ENCODE measurements at places on chromosomes 3 and 15.

DNA sequence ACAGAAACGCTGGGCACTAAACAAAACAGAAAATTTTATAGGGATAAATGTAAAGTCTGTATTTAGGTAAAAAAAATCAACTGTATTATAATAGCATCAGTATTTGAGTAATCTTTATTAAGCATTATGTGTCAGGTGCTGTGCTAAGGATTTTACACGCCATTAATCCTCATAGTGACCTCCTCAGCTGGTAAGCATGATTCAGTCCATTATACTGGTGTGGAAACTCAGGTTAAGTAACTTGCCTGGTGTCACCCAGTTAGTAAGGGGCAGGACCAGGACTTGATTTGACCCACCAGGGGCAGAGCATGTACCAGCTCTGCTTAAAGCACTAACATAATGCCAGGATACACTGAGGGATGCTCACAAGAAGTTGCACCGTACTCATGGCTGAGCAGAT is 4.8 kb downstream of the MYO5C start:
- DNase-seq: no peak

- DNase-seq: no peak
Measured at GRCh38 chr3:59566481-59566975, 516.7 kb upstream of the CFAP20DC start.

DNA sequence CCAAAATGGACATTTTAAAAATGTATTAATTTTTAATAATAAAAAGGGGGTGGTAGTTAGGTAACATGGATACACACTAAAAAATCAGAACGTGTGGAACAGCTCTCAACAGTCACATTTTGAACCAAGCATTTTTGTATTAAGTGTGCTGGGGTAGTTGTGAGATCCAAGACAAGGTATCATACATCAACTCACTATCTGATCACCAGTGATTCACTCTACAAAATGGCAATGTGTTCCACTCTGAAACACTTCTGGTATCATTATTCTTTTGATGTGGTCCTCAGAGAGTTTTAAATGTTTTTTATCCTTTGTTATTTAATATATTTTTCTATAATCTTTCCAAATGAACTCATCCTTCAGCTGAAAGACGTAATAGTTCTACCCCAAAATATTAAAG is 5.4 kb downstream of the HACL1 start:
- no peak for DNase-seq

GRCh38 chr3:148735597-148735996 is 37.9 kb downstream of the AGTR1 start:
- DNase-seq: peak; percentile 96

GRCh38 chr15:85124173-85124572 is 142.5 kb downstream of the PDE8A start:
- no peak for DNase-seq

DNA sequence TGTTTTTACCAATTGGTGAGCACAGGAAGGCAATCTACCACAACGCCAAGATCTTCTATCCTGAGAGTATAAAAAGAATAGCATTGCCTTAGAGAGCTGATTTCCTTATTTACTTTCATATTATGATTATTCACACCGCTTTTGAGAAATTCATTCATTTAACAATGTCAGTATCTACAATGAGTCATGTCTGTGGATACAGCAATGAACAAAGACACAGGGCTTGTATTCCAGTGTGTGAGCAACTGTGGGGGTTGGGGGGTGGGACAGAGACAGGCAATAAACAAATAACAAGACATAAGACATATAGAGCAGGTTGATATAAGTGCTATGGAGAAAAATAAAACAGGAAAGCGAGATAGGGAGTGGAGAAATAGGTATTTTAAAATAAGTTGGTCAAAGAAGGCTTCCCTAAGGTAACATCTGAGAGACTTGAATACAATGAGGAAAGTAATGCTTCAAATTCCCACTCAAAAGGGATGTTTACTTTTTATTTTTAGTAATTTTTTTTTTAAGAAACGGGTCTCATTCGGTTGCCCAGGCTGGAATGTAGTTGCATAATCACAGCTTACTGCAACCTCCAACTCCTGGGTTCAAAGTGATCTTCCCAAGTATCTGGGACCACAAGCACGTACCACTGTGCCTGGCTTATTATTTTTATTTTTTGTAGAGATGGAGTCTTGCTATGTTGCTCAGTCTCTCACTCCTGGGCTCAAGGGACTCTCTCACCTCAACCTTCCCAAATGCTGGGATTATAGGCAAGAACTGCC is 45.7 kb downstream of the PGBD4 start:
- no peak for DNase-seq

DNA sequence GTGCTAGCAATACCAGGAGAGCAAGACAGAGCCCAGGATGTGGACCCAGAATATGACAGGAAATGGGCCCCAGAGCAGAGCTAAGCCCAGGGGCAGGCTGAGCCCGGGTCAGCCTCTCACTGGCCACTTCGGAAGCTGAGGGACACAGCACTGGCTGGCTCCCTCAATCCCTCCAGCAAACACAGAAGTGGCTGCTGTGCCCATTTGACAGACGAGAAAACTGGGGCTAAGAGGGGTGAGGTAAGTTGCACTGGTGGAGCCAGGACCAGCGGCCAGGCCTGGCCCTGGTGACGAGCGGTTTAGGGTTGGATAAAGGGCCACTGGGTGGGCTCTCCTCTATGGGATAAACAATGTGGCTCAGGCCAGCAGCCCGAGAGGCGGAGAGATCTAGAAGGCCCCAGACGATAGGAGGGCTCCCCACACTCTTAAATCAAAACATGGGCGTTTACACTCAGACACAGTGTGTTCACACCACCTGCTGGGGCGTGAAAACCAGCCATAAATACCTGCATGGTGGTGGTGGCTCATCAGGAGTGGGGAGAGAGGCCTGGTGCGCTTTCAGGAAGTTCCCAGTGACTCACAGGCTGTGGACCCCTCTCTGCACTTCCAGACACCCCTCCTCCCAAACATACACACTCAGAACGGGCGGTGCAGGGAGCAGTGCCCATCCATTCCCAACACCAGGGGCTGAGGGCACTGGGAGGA is 12.0 kb upstream of the LINGO1 start:
- DNase-seq: no peak

- no peak for DNase-seq
Measured at GRCh38 chr3:119747357-119747756, 34.5 kb upstream of the NR1I2 start.

GRCh38 chr3:39142067-39142466 is 11.3 kb downstream of the CSRNP1 start:
- DNase-seq: no peak

- DNase-seq: no peak
Measured at GRCh38 chr3:86782286-86782685, 208.7 kb downstream of the VGLL3 start.

GRCh38 chr3:4460334-4460733 is 6.7 kb downstream of the SUMF1 start:
- no peak for DNase-seq

DNA sequence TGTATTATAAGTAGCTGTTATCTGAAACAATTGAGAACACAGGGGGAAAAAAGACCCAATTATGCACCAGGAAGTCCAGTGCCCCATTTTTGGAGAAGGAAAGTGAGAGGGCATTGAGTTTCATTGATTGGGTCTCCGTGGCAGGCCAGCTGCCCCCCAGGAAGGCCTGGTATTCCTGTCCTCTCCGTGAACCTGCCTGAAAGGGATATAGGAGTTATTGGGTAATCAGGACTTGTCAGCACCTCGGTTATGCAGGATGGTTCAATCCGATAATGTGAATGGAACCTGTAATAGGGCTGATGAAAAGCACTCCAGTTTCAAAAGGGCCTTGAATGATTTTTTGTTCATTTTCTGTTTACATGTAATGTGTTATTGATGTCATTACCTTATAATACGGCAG is 122.0 kb upstream of the RARB start:
- no peak for DNase-seq

DNA sequence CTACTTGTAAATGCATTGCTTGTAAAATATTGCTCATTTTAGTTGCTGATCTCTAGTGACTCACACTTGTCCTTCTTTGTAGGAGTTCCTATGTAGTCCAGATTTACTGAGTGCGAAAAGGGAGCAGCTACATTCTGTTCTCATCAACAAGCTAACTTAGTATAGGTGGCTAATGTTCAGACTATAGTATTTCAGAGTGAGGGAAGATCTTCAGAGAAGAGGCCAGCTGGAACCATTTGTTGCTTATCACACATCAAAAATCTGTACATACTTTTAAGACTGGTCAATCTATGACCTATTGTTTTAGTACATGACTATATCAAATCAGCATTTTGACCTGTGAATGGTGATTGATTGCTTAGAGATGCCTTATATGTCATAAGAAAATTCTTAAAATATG is 71.3 kb upstream of the THSD4 start:
- no peak for DNase-seq

GRCh38 chr3:157763644-157764043 is 260.4 kb upstream of the VEPH1 start:
- no peak for DNase-seq

DNA sequence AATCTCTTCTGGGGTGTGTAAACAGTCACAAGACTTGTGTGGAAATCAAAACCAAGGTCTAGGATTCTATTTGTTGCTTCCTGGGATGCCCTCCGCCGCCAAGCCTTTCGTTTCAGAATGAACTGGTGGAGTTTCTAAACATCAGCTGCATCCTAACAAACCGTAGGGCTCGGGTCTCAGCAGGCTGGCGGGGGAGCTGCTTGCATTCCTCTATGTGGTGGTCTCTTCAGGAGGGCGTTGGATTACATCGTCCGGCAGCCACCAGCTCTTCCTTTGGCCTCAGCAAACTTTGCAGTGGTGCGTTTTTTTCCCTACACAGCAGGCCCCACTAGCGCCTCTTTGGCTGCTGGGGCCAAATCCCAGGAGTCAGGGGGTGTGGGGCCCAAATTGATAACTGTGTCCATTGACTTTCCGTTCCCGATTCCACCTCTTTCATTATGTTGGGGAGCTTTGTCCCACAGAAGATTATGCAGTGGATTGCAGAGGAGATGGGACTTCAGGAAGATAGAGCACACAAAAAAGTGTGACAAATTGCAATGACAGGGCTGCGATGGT is 390.0 kb upstream of the NR2F2 start:
- no peak for DNase-seq

- DNase-seq: no peak
Measured at GRCh38 chr3:3714572-3714971, 84.7 kb upstream of the LRRN1 start.

GRCh38 chr15:63088533-63089245 is 33.0 kb upstream of the LACTB start:
- DNase-seq: no peak

DNA sequence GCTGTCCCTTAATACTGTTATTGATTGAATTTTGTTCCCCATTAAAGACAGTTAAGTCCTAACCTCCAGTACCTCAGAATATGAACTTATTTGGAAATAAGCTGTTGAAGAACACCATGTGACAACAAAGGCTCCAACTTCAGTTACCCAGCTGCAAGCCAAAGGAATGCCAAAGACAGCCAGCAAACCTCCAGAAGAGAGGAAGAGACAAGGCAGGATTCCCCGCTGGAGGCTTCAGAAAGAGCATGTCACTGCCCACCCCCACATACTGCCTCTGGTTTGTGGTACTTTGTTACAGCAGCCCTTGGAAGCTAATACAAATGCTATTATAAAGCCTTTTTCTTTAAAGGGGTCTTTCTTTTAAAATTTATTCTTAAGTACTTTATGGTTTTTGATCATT is 18.4 kb upstream of the NEK10 start:
- no peak for DNase-seq

DNA sequence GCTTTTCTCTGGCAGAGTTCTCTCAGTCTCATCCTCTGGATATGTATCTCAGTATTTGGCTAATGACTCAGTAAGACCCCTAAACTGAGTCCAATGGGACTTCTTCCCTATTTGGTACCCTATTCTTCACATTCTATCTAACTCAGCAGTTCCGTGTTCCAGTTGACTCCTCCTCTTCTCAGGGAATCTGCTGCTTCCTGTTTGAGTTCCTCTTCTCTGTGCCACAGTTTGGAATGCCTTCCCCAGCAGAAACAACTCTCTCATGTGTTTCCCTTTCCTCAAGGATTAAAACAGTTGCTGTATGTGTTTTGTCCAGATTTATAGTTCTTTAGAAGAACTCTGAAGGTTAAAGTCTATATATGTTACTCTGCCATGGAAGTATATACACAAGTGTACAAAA is 344.0 kb upstream of the RARB start:
- DNase-seq: no peak

GRCh38 chr3:37935756-37936666 is 54.6 kb upstream of the VILL start:
- no peak for DNase-seq

DNA sequence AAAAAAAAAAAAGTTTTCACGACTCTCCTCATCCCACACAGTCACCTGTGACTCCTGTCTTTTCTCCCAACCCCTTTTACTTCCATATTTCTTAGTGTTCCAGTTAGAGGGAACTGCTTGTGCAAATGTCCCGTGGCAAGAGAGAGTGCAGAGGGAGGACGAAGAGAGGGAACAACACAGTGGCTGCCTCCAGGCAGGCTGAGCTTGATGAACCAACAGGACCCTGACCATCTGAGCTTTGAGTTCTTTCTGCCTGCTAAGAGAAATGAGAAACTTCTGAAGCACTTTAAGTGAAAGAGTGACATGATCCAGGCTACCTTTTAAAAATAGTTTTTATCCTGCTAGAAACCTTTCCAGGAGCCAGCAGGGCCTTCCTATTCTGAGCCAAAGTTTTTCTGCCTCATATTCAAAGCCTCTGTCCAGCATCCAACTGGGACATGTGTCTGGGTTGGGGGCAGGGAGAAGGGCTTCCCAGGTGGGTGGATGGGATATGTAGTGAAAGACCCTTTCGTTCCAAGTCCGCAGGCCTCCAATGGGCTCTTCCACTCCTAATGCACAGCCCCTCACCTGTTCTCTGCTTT is 239.9 kb downstream of the OPA1 start:
- no peak for DNase-seq

- DNase-seq: no peak
Measured at GRCh38 chr15:33419701-33420100, 108.9 kb downstream of the RYR3 start.

DNA sequence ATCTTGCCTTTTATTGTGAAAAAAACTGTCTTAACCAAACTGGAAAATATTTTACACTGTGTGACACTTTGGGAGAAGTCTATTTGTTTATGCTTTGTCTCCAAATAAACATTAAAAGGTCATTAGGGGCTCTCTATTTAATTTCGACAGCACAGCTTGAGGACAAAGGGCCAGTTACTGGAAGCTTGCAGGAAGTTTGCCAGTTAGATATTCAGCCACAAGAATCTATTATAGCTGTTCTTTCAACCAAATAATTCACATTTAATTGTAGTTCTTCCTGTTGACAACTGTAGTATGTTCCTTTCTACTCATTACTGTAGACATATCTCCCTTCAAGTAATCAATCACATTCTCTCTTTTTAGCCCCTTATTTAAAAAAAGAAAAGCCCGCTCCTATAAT is 6.1 kb downstream of the CP start:
- no peak for DNase-seq
